ENCODE measurements at places on chromosomes 13 and 19.
A peak's percentile ranks its signal among the peaks of the same experiment; 100 is the strongest.

GRCh38 chr13:69458013-69458412 is 649.6 kb upstream of the ATXN8OS start:
- DNase-seq, result no peak

GRCh38 chr13:106083620-106084350 is 451.7 kb downstream of the EFNB2 start:
- no peak for DNase-seq

- no peak for DNase-seq
These were observed 2.5 kb downstream of the NUDT15 start for GRCh38 chr13:48040049-48040448.

- DNase-seq, result no peak
These were observed 767.7 kb downstream of the LIG4 start for GRCh38 chr13:107447591-107447990.

- no peak for DNase-seq
These were observed 433.9 kb downstream of the GPC6 start for GRCh38 chr13:93660391-93661063.

DNA sequence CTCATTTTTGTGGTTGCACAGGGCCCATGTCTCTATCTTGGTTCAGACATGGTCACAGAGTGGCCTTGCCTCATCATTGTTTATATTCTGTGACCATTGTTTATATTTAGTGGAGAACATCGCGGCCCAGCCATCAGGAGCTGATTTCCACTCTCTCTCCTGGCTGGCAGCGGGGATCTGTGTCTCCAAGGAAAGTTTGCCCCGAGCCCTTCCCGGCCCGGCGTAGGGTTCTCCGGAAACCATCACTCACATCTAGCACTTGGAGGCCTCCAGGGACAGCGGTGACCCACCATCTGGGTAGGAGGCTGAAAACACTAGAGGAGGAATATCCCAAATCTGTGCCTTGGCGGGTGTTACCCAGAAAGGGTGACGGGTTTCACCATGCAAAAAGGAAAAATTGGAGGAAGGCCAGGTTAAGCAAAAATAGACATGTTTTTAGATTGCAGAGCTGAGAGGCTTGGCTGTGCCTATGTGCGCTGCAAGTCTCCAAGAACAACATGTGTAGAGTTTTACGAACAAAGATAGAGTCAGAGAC is 726 bp upstream of the ZNF358 start:
- no peak for DNase-seq

DNA sequence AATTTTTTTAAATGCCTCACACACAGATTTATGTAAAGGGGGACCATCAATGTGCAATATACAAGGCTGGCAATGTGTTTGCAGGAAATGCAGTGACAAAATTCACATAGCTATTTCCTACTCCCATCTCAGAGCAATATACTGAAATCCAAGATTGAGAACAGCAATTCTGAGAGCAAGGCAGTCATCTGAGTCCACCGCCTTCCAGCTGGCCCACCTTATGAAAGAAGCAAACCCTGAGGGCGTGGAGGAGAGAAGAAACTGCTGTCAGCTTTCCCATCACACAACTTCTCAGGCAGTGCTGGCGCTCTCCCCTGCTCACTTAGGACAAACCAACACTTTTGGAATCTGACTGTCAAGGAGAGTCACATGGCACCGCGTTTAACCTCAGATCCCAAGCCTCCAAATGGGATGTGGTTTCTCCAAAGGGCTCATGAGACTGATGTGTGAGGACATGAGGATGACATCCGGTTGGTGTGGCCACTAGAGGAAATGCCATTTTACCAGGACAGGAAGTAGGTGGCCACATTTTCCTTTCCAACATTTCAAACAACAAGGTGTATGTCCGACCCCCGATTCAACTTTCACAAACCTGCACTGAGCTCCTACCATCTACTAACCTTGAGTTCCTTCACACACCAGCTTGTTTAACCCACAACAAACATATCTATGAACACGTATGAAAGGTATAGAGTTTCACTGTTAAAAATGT is 3.7 kb upstream of the DOCK9 start:
- DNase-seq, result no peak

DNA sequence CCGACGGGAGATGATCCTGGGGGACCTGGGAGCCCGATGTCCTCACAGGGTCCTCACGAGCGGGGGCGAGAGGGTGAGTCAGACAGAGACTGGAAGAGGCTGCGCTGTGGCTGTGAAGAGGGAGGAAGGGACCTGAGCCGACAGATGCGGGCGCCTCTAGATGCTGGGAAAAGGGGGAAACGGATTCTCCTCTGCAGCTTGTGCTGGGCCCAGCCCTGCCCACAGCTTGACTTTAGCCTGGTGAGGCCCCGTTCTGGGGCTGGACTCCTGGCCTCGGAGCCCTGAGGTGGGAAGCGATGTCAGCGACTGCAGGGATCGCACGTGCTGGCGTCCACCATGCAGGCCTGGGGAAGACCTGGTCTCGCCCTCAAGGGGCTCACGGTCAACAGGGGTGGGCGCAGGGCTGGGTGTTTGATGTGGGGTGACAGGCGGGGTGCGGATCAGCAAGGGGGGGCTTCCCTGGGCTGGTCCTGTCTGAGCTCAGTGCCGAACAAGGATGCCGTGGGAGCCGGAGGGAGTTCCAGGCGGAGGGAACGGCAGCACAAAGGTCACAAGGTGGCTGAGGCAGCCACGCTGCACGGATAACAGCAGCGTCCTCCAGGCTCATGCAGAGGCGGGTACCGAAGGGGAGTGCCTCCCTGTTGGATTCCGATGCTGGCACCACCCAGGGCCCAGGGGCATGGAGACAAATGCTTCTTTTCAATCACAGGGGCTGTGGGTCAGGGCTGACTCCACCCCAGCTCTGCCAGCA is 31.8 kb downstream of the PIP5K1C start:
- DNase-seq, result no peak

GRCh38 chr19:33781996-33782395 is 14.7 kb upstream of the KCTD15 start:
- DNase-seq, result no peak

DNA sequence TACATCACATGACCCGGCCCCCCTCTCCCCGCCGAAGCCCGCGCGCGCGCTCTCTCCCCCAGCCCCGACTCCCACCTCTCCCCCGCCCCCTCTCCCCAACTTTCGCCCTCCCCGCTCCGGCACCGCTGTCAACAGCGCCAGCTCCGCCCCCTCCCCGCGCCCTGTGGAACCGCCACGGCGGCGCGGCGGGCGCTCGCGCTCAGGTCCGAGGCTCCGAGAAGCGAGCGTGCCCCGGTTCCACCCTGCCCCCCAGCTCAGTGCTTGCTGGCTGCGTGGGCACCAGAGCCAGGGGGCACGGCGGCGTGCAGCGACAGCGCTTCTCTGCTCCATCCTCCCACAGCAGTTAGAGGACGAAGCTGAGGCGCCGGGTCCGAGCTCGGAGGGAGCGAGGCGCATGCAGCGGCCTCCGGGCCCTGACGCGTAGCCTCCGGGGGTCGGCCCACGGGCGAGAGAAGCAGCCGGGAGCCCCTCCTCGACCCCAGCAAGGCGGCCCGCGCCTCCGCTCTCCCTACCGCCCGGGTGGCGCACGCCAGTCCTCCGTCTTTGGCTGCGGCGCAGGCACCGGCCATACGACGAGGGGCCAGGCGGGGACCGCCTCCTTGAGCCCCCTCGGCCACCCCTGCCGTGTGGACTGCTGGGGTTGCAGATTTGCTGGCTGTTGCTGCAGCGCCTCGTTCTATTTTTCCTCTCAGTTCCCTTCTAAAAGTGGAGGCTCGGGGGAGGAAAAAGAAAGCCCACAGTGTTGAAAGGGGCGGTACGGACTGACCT is 109.5 kb downstream of the KCNRG start:
- DNase-seq, result peak; percentile 92

DNA sequence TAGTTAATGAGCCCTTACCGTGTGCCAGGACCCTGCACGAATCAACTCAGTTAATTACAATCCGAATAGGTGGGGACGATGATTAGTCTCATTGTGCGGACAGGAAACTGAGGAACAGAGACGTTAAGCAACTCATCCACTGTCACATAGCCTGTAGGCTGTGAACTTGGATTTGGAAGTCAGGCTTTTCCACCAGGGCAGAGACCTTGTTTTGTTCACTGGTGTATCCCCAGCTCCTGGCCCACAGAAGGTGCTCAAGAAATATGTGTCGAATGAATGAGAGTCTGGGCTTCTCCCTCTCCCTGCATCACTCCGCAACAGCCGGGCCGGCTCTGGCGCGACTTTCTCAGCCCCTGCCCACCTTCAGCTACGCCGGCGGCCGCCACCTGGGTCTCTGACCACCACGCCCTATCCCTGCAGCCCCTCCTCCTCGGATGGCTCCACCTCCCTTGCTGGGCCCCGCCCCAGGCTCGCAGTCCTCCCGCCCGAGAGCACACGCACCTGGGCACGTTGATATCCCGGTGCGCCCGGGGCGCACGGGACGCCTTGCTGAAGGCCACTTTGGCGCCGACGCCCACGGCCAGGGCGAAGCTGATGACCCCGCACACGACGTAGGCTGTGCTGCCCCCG is 1.3 kb downstream of the SHISA7 start:
- no peak for DNase-seq

DNA sequence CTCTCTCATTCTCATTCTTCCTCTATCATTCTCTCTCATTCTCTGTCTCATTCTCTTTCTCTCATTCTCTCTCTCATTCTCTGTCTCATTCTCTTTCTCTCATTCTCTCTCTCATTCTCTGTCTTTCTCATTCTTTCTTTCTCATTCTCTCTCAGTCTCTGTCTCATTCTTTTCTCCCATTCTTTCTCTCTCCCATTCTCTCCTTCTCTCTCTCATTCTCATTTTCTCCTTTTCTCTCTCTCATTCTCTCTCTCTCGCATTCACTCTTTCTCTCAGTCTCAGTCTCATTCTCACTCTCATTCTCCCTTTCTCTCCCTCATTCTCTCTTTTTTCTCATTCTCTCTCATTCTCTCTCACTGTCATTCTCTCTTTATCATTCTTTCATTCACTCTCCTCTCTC is 152.0 kb upstream of the UQCRFS1 start:
- DNase-seq, result no peak

DNA sequence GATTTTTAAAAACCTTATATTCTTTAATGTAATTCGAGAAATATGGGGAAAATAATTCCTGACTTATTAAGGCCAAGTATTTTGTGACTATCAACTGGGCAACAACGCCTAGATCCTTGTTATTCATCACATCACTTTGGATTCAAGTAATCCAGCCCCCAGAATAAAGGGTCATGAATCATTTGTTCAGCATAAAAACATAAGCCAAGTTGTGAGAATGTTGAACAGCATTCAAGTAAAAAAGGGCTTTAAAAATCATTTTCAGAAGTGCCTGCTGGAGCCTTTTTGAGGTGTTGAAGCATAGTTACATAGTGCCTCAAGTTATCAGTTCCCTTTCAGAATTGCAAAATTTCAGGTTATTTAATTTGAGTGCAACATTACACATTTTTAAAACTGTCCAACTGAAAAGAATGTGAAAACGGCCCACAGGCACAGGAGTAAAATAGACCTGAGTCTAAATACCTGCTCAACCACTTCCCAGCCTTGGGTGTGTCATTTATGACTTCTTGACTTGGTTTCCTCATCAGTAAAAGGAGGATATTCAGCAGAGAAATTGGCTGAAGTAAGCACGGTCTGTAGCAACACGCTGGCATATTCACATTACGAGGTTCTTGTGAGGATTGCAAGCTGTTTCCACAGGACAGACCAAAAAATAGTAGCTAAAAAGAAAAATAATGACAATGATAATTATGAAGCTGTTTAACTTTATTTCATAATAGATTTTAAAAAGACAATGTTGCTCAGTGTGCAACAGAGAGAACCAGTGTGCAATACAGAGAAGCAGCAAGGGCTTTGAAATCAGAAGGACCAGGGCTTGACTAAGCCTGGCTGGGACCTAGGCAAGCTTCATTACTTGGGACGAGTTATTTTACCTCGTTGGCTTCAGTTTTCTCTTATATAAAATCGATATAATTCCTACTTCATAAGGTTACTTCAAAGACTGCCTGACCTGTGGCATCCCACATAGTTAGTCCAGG is 56.6 kb downstream of the MBNL2 start:
- no peak for DNase-seq

DNA sequence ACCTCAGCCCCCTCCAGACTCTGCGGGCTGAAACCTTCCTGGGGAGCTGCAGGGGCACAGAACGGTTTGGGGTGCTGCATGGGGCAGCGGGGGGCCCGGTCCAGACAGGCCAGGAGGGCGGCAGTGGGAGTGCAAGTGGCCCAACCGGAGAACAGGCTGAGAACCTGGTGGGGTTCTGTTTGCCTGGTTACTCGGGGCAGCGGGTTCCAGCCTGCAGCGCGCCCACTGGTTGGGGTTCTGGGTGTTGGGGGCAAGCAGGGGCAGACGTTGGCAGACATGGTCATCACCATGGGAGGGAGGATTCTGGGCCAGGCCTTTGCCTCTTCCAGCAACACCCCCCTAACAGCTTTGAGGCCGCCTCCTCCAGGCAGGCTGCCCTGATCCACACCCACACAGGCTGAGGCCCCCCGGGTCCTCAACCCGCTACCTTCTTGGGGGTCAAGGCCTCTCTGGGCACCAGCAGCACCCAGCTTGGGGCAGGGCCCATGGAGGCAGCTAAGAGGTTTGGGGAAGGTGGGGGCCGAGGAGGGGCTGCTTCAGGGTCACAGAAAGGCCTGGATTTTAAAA is at the start of gene PRR22:
Gene PRR22 (minus strand): TSS at position 166 of the 567 bp plus-strand sequence. CDS start 86 bp downstream, at position 80.
- no peak for DNase-seq

DNA sequence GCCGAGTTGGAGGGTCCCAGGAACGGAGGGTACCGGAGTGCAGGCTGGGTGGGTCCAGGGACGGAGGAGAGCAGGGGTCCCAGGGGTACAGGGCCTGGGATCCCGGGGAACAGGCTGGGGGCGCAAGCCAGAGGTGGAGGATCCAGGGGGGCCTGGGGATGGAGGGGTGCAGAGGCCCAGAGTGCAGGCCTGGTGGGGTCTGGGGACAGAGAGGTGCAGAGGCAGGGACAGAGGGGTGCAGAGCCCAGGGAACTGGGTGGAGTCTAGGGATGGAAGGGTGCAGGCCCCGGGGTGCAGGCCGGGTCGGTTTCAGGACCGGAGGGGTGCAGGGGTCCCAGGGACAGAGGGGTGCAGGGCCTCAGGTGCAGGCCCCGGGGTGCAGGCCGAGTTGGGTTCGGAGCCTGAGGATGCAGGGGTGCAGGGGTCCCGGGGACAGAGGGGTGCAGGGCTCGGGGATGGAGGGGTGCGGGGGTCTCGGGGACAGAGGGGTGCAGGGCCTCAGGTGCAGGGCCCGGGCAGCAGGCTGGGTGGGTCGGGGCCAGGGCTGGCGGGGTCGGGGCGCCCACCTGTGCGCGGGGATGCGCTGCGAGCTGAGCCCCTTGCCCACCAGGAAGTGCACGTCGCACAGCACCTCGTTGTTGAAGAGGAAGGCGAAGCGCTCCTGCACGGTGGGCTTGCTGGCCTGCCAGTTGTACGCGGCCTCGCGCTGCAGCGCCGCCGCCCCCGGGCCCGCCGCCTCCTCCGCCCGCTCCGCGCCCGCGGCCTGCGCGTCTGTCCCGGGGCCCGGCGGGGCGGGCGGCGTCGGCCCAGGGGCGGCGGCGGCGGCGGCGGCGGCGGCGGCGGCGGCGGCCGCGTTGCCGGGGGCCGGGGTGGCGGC is 545 bp downstream of the BTBD2 start:
- DNase-seq, result no peak

DNA sequence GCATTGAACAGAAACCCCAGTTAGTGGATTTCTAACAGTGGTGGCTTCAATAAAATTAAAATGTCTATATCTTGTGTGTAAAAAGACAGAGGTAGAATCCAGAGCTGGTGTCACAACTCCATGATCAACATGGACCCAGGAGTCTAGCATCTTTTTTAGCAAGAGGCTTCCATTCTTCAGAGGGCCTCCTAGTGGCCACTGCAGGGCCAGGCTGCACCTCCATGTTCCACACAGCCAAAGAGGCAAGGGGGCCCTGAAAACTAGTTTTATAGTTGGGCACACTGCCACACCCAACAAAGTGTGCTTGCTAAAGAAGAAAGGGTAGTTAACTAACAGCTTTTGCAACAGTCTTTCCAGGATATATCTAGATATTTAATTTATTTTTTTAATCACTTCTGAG is 12.9 kb downstream of the N4BP2L1 start:
- no peak for DNase-seq

GRCh38 chr19:43446746-43447489 is 18.5 kb downstream of the LYPD3 start:
- DNase-seq, result peak; percentile 76

Data from activated naive CD4-positive, alpha-beta T cell treated with anti-CD3 and anti-CD28 coated beads, Interleukin-2, amount 50 U/mL, for 16 hours (primary cell).